ENCODE measurements at places on chromosomes 3 and 15.

DNA sequence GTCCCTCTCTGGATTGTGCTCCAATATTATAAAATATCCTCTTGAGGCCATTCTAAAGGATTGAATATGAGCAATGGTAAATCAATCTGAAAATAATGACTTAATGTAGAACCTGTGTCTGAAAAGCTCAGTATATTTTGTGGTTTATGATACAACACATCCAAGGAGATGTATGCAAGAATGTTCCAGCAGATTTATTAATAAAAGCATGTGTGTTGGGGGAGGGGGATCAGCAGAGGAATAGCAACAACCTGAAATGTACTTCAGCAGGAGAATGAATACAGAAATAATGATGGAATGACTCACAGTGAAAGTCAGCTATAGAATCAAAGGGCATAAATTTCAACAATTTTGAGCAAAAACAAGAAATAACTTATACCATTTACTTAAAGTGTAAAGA is 56.7 kb upstream of the NUDT16 start:
- DNase-seq: no peak

- no peak for DNase-seq
Measured at GRCh38 chr15:44720460-44721176, 9.3 kb downstream of the B2M start.

DNA sequence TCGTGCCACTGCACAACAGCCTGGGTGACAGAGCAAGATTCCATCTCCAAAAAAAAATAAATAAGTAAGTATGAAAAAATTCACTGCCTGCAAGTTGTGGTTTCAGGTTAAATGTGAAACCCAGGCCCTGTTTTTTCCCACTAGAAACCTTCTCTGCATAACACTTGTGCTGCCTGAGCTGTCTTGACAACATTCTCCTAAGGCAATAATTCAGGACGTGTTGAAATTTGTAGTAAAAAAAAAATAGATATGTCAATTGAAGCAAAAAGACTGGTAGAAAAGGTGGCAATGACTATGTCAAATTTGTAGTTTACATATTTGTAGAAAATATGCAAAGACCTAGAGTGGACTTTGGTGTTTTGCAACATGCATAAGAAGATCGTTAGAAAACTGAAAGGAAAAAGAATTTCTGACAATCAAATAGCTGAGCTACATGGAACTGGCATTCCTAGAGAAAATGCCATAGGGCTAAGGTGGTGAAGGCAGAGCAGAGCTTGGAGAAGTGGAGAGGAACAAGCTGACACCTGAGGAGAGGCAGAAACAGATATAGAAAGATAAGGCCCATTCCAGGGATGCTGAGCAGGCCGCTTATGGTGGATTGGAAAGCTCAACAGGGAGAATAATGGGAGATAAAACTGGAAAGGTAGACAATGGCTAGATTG is 150.2 kb downstream of the PLCH1 start:
- no peak for DNase-seq

DNA sequence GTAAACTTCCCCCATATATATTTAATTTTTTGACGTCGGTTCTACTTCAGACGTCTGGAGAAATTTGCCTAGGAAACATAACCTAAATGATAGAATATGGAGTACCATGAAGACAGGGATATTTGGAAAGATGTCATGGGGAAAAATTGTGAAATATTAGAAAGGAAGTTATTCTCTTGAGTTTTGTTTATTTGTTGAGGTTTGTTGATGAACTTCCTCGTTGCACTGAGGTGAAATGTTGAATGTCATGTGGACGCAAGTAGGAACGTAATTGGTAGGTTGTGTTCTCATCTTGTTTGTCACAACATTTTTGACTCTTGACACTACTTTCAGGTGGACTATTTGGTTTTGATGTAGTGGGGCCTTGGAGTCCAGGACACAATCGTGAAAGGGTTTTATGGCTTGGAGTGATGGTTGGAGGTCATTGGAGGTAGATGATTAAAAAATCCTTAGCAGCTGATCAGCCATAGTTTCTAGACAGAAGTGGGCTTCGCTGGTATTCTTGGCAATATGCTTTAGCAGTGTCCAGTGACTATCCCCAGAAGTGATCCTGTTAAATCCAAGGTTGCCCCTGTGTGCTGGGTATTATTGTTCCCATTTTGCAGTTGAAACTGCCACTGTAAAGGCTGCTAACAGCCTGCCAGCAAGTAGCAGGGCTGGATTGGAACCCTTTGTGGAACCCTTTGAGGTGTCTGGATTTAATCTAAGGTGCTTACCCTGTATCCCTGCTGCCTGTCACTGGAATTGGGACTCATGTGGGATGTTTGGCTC is 1.5 kb downstream of the ABHD5 start:
- DNase-seq: no peak

DNA sequence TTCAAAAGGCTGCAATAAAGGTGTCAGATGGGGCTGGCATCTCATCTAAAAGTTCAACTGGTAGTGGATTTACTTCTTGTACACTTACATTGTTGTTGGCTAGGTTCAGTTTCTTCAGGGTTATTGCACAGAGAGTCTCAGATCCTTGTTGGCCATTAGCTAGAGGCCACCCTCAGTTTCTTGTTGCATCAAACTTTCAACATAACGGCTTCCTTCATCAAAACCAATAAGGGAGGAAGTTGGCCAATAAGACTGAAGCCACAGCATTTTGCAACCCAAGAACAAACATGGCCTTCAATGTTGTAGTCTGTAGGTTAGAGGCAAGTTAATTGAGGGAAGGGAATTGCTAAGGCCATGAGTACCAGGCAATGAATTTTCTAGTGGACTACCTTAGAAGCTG is 218.0 kb downstream of the ZBBX start:
- DNase-seq: no peak

DNA sequence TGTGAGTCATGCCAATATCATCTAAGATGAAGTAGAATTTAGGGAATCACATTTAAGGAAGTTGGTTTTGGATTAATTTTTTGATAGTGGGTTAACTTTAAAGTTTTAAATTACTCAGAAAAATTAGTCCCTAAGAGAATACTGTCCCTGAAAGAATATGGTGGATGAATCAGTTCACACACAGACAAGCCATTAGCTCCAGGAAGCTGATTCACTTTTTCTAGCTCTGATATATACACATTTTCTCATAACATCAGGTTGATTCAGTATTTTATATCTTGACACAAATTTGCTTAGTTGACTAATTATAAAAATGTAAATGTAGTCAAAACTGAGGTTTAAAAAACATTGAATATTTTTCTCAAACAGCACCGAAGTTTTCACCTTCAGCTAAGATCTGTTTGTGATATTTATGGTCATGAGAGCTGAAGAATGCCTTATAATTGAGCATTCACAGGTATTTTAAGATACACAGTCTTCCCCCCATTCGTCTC is 55.1 kb downstream of the MYH15 start:
- no peak for DNase-seq

DNA sequence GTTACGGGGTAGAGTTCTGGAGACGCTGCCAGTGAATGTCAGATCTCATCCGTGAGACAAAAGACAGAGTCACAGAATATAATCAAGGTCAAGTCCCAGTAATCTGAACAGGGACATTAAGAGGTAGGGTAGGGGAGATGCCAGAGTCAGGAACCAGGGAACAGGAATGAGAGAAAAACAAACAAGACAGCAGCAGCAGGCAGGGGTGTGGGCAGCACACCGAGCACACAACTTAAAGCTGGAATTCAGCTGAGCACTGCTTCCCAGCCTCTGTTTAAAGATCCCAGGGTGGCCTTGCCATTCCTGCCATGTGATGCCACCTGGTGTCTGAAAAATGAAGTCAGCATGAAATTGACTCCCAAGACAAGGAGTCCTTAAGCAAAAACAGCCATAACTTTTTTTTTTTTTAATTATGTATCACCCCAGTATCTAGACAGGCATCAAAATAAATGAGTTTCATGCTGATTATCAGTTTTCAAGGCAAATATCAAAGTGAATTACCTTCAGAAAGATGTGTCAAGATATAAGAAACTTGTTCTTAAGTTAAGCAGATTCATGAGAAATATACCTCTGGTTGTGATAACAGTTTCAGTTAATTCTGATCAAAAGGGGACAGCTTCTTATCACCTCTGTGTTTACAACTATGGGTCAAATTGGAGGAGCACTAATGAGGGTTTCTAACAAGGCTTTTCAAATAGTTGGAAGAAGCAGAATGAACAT is 203.7 kb downstream of the SLC9A9 start:
- DNase-seq: peak; percentile 67

- DNase-seq: no peak
Measured at GRCh38 chr3:66255865-66256264, 35.1 kb downstream of the SLC25A26 start.

GRCh38 chr3:111735912-111736311 is 123.2 kb upstream of the PHLDB2 start:
- no peak for DNase-seq

- no peak for DNase-seq
Measured at GRCh38 chr15:92021792-92022191, 168.3 kb downstream of the SLCO3A1 start.

- DNase-seq: peak; percentile 29
Measured at GRCh38 chr3:172461530-172462138, 13.4 kb upstream of the GHSR start.

DNA sequence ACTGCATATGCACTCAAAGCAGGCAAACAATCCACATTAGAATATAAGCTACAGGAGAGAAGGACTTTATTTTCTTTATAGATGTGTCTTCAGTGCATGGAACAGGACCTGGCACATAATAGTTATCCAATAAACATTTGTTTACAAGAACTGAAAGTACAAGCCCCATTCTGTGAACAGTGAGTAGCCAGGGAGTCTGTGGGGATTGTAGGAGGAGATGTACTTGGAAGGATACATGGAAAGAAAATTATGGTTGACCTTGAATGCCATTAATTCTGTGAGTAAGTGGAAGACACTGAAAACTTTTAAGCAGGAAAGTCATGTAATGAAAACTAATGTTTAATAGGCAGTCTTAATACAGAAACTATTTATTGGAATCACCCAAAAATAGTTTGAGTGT is 28.3 kb downstream of the MASP1 start:
- DNase-seq: no peak

GRCh38 chr3:149512073-149512782 is 37.7 kb downstream of the TM4SF4 start:
- peak; percentile 61 for DNase-seq

DNA sequence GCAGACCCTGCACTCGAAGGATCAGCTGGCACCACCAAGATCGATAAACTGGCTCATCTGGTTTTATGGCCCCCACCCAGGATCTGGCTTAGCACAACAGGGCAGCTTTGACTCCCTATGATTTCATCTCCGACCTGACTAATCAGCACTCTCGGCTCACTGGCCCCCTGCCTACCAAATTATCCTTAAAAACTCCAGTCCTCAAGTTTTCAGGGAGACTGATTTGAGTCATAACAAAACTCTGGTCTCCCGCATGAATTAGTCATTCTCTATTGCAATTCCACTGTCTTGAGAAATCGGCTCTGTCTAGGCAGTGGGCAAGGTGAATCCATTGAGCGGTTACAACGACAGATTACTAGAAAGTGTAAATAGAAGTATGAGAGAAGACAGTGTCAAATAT is 521.9 kb upstream of the RGMA start:
- no peak for DNase-seq

GRCh38 chr3:193046371-193046770 is 128.7 kb upstream of the MB21D2 start:
- DNase-seq: no peak

DNA sequence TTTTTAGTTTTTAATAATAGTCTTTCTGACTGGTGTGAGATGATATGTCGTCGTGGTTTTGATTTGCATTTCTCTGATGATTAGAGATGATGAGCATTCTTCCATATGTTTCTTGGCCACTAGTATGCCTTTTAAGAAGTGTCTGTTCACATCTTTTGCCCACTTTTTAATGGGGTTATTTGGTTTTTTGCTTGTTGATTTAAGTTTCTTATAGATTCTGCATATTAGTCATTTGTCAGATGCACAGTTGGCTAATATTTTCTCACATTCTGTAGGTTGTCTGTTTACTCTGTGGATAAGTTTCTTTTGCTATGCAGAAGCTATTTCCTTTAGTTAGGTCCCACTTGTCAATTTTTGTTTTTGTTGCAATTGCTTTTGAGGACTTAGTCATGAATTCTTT is 185.4 kb downstream of the SUCNR1 start:
- DNase-seq: no peak

DNA sequence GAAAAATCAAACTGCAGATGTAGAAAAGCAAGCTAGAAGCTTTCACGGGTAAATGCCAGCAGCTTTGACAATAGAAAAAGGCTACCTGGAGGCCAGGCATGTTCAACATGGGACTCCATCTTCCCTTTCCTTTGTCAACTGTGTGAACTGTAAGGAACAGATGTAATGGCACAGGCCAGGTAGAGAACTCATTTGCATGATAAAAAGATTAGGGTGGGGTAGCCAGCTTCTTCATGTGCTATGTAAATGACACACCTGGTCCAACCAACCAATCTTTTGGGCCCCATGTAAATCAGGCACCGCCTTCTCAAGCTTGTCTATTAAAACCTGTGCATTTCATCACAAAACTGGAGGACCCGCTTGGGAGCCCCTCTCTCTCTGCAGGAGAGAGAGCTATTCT is 686.5 kb upstream of the GOLIM4 start:
- DNase-seq: peak; percentile 3
